Activated CD4-positive, alpha-beta T cell treated with anti-CD3 and anti-CD28 coated beads, Interleukin-2, amount 50 U/mL, for 48 hours (primary cell): ENCODE measurements at places on chromosomes 7 and 10.

DNA sequence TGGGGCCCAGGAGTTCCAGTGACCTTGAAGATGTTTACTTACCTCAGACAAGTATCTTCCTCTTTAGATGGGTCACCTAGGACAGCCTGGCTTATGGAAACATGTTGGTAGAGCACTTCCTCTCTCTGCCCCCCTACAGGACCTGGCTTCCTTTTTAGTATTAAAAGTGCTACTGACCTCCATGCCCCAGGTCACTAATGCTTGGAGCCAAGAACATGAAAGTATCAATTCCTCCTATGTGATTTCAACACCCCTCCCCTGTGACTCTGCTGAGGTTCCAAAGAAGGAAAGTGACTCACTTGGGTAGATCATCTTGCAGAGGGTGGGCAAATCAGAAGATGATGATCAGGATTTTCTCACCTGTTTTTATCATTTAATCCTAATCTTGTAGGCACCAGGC lies 125.3 kb upstream of the CCDC6 start:
- DNase-seq, result no peak

DNA sequence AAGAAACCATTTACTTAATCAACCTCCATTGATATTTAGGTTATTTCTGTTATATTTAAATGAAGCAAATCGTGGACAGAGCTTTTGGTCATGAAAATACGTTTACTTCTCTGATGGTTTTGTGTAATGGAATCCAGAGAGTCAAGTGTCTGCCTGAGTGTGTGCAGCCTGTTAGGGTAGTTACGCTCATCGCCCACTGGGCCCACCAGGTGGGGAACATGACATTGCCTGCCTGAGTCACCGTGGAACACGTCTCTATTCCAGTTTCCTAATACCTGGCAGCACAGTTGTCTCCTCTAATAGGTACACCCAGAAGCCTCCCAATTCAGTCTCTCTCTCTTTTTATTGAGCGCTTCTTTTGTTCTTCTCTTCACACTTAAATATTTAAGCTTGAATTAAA lies 91.0 kb downstream of the ADCY1 start:
- no peak for DNase-seq

- no peak for DNase-seq
These were observed 302.6 kb downstream of the KLF6 start for GRCh38 chr10:3482200-3482993.

DNA sequence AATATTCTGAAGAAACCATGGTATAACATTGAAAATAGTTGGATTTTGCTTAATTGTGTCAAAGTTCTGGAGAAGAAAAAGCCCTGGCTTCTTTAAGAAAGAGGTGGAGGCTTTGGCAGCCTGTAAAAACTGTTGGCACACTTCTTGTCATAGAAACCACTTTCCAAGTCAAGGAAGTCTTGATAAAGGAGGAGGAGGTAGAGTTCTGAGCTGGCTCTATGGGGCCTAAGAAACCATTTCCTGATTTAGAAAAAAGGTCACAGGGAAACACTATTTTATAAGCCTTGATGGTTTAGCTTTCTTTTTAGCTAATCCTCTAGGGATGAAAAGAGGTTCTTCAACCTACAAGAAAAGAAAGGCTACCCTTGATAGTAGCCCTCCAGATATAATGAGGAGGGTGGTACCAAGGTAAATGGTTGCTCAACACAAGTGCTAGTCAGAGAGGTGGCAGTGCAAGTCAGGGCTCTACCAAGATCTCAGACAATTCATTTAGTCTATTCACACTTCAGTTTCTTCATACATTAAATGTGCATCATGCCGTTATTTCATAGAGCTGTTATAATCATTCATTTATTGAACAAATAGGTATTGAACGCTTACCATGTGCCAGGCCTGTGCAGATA lies 346.9 kb downstream of the RNLS start:
- DNase-seq, result no peak

GRCh38 chr7:2527505-2528467 lies 8.2 kb downstream of the LFNG start:
- DNase-seq, result no peak

GRCh38 chr10:73093922-73094850 lies 2.5 kb downstream of the P4HA1 start:
- no peak for DNase-seq

DNA sequence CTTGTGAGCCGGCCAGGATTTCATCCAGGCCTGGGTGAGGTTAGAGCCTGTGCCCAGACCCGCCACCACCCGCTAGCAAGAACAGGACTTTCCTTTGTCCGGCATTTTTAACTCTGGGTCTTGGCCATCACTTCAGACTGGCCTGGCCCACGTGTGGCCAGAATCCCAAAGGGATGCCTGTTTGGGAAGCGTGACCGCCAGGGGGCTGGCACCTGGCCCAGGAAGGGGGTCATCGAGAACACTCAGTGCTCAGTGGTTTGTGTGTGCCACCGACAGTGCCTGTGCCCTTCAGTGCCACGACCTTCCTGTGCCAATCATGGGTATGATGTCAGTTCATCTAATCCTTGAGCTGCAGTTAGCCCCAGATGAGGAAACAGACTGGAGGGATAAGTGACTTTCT lies 85.0 kb downstream of the ZMIZ1 start:
- DNase-seq, result no peak

GRCh38 chr10:48656914-48657305 lies 27.8 kb upstream of the WDFY4 start:
- no peak for DNase-seq

GRCh38 chr7:79282070-79282694 lies 171.3 kb downstream of the MAGI2 start:
- no peak for DNase-seq

- DNase-seq, result no peak
These were observed 898.1 kb downstream of the TYW1 start for GRCh38 chr7:67894746-67895145.

- DNase-seq, result no peak
These were observed 64.5 kb downstream of the CARD11 start for GRCh38 chr7:2979201-2979631.

GRCh38 chr10:79378383-79378646 lies 31.0 kb downstream of the PPIF start:
- no peak for DNase-seq

DNA sequence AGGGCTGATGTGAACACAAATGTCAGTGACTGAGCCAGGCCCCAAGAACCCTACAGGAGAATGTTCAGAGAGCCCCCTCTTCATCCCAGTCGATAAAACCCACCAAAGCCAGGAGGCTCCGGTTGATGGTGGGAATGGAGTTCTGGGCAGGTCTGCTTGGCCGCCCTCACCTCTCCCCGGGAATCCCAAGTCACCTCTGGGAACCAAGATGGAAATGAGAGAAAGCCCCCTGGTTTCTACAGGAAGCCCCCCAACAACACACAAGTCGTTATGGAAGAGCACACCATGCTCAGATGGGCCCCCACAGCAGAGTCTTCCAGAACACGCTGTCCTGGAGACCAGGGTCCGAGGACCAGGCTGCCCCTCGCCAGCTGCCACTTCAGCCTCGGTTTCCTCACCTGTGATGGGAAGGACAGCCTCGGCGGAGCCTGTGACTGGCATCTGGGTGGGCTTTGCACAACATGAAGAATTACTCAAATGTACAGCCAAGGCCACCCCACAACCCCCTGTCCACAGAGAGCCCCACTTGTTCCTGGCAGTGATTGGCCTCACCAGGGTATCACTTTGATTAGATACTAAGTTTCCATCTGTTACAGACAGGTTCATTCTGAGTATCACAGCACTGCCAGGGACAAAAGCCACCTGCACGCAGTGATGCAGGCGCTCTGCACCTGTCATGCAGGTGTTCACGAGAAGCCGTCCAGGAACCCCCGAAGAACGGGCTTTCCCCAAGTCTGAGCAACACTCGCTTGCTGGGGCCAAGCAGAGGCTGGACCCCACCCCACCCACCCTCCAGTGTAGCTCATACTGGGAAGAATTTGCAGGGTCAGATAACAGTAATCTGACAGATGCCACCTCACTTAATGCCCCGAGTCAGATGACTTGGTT lies 57.6 kb downstream of the MKI67 start:
- no peak for DNase-seq

DNA sequence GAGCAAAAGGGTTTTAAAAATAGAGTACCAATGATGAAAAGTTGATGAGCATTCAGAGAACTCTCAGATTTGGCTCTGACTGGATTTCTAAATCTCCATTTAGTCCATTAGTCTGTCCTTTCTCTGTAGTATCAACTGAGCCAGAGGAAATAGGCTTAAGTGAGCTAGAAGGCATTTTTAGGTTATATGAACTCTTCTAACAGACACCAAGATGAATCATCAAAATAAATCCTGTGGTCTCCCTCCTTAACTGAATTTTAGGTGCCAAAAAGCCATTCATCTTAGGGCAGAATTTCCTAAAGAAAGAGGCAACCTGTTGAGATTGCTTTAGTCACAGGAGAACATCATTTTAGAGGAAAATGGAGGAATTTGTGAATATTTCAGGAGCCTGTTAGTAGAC lies 305.1 kb downstream of the AUTS2 start:
- no peak for DNase-seq

- no peak for DNase-seq
These were observed 153.3 kb downstream of the WDR37 start for GRCh38 chr10:1209355-1209979.

DNA sequence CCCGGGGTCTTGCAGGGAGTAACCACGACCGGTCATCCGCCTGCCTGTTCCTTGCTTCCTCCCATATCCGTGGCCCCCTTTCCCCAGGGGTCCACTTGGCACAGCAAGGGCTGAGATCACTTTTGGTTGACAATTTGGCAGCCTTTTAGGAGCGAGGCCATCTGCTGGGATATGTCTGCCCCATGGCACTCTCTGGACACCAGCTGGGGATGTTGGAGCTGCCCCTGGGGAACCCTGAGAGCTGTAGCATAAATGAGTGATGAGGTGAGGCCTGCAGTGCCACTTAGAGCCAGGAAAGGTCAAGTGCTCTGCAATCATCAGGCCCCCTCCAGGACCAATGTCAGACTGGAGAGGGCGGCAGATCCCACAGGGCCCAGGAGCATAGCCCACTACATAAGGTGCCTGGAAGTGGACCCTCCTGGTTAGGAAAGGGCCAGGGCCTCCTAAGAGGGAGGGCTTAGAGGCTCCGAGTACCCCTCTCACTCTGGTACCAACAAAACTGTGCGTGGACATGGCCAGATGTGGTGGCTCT lies 92.1 kb downstream of the HIP1 start:
- no peak for DNase-seq

- no peak for DNase-seq
These were observed 10.6 kb downstream of the PDE6C start for GRCh38 chr10:93622942-93623341.

GRCh38 chr10:116185199-116185867 lies 87.7 kb downstream of the GFRA1 start:
- no peak for DNase-seq

GRCh38 chr7:158959021-158959717 lies 102.8 kb downstream of the DYNC2I1 start:
- no peak for DNase-seq

DNA sequence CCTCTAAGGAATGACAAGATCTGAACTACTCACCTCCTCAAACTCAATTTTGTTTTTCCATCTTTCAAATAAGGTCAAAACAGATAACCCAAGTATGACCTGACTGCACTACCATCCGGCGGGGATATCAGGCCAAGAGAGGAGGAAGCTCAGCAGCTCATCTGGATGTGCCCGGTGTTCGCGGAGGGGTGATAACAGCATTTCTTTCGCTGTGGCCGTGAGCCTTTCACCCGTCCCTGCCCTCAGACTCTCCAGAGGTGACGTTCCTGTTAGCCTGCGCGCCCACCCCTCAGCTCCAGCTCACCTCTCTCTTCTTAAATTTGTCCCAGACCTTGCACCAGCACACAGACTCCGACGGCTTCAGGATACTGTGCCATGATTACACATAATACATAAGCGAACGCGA lies 526 bp downstream of the ZNF248 start:
- DNase-seq, result peak; percentile 21

DNA sequence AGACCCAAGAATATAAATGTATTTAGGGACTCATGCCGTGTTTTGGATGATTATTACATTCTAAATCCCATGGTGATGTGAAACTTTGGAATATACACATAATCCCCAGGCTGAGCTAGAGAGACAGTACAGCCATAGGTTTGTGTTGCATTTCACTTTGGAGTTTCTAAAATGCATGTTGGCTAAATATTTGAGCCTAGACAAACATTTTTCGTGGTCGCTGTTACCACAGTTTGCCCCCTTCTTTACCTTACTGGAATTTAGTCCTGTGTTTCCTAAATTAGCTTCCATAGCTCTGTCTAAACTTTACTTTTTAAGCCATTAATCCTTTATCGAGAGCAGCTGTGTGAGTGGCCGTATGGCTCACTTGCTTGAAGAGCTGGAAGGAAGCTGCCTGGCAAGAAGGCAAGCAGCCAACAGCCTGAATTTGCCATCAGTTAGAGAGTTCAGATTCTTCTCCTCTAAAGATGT lies 192.0 kb downstream of the BICC1 start:
- no peak for DNase-seq

GRCh38 chr7:70649323-70649722 lies 482.6 kb upstream of the GALNT17 start:
- no peak for DNase-seq

GRCh38 chr10:100192350-100192749 lies 6.5 kb upstream of the ERLIN1 start:
- DNase-seq, result no peak

DNA sequence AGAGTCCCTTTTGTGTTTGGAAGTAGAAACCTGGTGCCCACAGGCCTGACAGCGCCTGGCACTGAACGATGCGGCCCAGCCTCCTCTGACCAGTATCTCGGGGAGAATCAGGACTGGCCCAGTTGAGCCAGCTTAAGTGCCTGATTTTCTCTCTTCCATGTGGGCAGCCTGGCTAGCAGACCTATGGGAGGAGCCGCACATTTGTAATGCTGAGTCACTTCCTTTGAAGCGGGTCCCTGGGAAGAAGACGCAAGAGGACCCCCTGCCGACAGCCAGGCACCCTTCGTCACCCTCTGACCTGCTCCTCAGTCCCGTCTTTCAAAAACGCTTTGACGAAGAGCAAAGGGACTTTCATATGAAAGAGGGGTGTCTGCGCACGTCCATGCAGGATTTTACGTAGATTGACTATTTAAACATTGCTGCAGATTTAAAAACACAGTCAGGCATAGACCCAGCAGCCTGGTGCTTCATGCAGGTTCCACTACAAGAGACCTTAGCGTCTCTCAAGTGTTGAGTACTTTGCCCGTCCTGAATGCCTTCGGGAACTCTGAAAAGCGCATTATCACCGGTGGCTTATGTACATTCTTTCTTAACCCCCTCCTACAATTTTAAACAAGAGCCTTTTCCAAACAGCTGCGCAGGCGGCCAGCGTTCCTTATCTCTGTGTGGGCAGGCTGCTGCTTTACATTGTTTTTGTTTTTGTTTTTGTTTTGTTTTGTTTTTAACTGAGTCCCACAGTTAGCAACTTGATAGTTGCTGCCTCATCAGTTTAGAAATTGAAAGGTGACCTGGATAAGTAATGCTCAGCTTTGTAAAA lies 36.5 kb upstream of the AP5Z1 start:
- DNase-seq, result peak; percentile 42

GRCh38 chr10:70523549-70523948 lies 45.0 kb downstream of the PALD1 start:
- no peak for DNase-seq
